ENCODE measurements at places on chromosomes 4 and X.

- ATAC-seq: no peak
Measured at GRCh38 chr4:165656829-165657490, 216.1 kb upstream of the TLL1 start.

- no peak for ATAC-seq
Measured at GRCh38 chr4:127975121-127975770, 10.0 kb downstream of the ABHD18 start.

- no peak for ATAC-seq
Measured at GRCh38 chr4:139202991-139203390, 26.0 kb upstream of the ELF2 start.

- ATAC-seq: no peak
Measured at GRCh38 chrX:139020801-139021200, 309.3 kb upstream of the FGF13 start.

GRCh38 chr4:142728233-142728632, 117.9 kb downstream of the INPP4B start:
- no peak for ATAC-seq

GRCh38 chr4:14910411-14910810, 91.9 kb upstream of the CPEB2 start:
- ATAC-seq: no peak

DNA sequence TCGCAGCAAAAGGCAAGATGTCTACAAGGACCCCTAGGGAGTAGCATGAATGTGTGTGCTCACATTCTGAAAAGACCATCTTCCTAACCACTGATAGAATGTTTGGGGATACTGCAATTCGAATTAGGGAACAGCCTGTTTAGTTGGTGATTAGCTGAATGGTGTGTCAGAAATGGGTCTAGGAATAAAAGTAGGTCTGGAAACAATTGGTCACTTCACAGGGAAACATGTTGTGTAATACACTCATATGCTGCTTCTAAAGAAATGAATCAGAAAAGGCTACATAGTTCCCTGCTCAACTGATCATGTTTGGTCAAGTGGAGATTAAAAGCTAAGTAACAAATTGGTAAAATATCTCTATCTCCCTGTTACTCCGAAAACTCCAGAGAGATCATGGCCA, 2362.4 kb upstream of the TENM3 start:
- ATAC-seq: no peak

DNA sequence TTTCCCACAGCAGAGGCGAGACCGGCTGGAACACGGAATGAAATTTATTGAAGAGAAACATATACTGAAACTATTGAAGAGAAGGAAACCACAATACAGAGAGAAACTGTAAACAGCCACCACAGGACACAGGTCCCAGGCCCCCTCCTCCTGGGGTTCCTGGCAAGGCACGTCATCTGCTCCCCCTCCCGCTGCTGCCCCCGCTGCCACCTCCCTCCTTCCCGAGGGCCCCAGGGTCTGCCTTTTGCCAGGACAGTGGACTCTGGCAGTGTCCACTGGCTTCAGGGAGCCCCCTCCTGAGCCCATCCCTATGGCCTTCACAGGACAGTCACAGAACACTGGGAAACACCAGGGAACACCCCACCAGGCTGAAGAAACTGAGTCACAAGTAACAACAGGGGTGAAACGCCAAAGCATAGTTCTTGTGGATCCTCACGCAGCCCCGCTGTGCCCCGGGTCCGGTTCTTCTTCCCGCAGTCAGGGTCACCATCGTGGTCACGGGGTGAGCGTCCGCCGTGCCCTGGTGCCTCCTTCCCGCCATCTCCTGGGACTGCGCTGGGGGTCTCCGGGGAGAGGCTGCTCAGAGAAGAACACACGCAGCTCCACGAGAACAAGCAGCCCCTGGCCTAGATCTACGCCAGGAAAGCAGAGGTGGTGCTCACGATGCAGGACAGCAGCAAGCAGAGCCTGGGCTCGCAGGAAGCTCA, 5.4 kb downstream of the PNMA6E start:
- ATAC-seq: no peak

DNA sequence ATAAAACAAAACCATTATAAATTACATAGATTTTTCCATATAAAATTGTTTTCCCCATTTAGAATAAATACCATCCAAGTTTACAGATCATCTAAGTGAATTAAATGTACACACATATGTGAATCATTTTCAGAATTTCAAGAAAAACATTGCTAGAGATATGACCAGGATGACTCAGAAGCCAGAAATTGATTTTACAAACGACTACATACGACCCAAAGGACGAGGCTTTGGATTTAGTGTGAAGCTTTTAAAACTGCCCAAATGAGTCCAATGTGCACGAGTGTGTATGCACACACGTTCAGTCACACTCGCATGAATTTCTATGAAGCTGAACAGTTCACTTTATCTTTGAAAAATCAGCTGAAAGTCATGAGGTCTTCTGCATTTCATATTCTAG, 37.9 kb downstream of the MFAP3L start:
- no peak for ATAC-seq

DNA sequence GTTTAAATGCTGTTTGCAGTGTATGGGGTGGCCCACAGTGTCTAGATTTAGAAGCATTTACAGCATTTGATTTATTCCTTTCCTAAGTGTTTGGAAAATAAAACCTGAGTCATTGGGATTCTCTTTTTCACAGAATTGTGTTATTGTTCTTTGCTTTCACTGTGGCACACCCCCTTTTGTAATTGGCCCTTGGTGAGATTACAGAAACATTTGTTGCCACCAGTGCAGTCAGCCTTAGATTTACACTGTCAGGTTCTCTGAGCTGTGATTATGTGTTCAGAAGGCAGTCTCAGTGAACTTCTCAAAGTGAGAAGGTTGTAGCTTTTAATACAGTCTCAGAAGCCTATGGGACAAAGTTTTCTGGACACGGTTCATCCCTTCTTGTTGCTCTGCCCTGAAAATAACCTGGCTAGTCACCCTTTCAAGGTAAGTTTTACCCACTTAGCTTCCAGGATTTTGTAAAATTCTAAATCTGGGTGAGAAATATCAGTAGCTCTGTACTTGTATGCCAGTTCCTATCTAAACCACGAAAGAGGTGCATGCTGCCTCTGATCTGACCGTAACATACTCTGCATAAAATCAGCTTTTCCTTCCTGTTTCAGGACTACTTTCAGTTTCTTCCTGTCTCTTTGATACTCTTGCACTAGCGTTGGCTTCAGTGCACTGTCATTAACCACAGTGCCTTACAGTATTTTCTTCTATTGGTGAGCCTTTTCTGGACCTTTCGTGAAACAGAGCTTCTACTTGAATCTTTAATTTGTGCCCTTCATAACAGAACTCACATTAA, 12.6 kb downstream of the RUFY3 start:
- ATAC-seq: peak; percentile 96

DNA sequence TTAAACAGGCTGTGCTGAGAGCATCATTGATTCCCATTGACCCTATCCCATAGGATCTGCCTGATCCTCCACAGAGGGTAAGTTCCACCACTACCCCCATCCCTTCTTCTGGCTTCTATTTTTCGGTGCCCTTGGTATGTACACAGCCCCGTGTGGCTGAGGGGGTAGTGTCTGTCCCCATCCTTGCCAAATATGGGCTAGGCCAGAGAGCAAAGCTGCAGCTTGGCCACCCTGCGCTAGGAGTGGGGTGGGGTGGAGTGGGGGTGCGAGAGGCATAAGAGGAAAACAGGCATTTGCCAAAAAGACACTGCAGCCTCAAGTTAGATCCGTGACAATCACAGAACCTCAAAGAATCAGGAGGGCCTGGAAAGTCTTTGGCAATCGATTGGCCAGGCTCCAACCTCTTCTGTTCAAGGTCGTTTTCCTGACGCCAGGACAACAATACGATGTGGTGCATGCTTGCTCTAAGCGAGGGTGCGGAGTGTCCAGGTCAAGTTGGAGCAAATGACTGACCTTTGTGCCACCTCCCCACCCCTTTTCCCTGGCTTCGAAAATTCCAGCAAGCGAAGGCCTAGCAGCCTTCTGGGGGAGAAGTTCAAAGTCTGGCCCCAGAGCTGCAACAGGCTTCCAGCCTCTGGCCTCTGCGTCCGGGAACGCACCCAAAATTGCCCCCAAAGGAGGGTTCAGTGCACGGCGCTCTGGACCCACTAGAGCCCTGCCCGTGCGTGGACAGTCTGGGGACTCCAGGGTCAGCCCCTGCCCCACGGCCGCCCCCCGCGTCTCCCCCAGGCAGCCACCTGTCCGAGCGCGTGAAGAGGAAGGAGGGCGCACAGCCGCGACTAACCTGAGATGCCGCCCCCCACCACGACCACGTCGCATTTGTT, 598 bp downstream of the MAOB start:
- ATAC-seq: peak; percentile 52

DNA sequence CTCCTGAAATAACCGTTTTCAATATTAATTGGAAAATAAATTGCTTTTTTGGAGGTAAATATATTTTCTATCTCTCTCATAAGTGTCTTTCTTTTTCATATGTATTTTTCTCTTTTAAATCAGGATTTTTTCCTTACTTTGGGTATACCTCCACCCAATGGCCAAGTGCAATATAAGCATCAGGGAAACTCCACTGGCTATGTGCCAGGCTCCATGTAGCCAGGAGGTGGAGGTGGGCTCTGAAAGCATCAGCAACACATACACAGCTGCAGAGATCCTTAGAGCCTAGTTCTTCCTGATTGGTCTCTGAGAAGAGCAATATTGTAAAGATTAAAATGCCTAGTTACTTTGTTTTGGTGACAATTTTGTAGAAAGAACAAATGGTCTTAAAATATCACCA, 3.4 kb downstream of the GABRA2 start:
- ATAC-seq: peak; percentile 8

DNA sequence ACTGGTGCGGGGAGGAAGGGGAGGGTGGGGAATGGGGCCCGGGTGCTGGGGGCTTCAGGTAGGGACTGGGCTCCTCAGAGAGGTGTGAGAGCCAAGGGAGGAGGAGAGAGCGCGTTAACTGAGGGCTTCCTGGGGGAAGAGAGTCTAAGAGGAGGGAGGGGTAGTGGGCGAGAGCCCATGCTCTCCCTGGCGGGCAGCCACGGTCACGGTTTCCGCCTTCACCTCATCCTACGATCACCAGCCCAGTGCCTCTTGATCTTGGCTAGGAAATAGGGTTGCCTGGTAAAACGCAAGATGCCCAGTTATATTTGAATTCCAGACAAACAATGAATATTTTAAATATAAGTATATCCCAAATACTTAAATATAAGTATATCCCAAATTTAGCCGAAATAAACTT, 60.8 kb upstream of the GRPEL1 start:
- no peak for ATAC-seq

GRCh38 chr4:139740531-139741041, 75.0 kb downstream of the MGST2 start:
- peak; percentile 70 for ATAC-seq

- ATAC-seq: no peak
Measured at GRCh38 chr4:57117491-57117890, 7.3 kb upstream of the IGFBP7 start.

DNA sequence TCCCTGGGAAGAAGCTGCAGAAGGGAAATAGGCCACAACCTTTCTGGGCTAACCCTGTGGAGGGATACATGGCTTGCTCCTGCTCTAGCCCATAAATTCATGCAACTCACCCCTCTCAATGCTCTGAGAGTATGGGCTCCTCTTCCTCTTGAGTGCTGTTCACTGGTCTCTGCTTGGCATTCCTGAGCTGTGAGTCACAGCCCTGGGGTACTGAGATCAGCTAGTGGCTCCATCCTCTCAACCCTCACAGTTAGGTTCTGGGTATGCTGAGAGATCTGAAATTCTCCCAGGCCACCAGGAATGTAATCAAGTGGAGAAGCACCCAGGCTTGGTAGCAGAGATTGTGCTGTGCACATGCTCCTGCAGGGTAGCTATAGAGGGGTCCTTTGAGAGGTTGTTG, 60.6 kb upstream of the SPANXN2 start:
- ATAC-seq: no peak

All from motor neuron (in vitro differentiated cells).